Ureter (tissue), 1 donor: ENCODE measurements at places on chromosomes 1 and 21. TPM values are rescaled to one million over a fixed set of nuclear protein-coding genes. Genes with fewer than 3 reads are reported as not detected.
A peak's percentile ranks its signal among the peaks of the same experiment; 100 is the strongest.

DNA sequence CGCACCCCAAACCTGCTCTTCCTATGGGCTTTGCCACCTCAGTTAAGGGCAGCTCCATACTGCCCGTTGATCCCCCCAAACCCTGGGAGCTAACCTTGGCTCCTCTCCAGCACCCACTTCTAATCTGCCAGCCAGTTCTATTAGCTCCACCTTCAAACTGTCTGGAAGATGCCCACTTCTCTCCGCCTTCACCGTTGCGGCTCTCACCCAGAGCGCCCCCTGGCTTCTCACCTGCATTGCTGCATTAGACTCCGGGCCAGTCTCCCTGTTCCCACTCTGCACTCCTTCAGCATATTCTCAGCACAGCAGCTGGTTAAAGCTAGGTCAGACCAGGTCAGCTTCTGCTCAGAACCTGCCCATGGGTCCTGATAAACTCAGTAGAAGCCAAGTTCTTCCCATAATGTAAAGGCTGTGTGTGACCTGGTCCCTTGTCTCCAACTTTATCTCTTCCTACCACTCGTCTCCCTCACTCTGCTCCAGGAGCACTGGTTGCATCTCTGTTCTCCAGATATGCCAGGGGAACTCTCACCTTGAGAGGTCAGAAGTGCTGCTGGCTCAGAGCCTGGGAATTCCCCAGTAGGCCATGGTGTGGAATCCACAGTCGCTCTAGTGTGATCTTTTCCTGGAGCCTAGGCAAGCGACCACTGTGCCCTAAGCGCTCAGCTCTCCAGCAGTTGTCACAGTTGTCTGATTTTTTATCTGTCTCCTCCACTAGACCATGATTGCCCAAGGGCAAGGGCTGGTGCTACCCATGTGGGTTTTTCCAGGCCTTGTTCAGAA, 150.3 kb downstream of the HMGB4 start:
- no peak for DNase-seq

DNA sequence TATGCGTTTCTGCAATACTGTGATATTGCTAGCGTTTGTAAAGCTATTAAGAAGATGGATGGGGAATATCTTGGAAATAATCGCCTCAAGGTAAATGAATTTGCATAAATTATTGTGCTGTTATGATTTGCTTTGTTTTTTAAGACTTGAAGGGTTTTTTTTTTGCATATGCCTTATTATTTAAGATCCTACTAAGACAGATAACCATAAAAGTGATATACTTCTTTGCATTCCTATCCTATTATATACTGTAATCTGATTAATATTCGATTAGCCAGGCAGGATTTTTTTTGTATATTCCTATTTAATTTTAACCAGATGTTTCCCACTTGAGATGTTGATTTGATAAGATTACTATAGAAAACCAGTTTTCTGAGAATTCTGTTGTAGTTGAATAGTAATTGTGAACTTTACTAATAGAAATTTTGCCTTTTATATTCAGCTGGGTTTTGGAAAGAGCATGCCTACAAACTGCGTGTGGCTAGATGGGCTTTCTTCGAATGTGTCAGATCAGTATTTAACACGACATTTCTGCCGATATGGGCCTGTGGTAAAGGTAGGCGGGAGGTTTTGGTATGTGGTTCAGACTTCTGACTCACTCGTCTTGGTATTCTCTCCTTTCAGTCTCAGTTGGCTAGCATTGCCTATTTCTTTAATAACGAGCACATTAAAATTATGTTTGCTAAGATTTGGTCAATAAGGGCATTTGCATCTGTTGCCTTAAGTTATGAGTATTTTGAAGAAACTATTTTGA, 56.8 kb downstream of the ZBTB17 start:
- no peak for DNase-seq

GRCh38 chr1:9425859-9426258, 113.4 kb upstream of the SLC25A33 start:
- no peak for DNase-seq

GRCh38 chr1:41795205-41795762, 123.4 kb downstream of the HIVEP3 start:
- no peak for DNase-seq

DNA sequence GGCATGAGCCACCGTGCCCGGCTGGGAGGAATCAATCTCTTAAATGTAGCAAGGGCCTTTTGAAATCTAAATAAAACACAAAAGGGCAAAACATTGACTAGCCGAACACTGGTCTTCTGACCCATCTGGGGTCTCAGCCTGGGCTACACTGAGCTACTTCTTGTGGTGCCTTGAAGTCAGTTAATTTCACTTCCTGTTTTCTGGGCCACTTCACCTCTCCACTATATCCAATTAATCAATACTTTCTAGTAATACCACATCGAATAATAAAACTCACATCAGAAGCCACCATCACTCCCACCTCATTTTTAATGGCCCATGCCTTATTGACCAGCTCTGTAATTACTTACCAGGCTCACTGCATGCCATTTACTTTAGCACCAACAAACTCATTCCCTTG, 138.0 kb upstream of the SAMSN1 start:
- DNase-seq: no peak

DNA sequence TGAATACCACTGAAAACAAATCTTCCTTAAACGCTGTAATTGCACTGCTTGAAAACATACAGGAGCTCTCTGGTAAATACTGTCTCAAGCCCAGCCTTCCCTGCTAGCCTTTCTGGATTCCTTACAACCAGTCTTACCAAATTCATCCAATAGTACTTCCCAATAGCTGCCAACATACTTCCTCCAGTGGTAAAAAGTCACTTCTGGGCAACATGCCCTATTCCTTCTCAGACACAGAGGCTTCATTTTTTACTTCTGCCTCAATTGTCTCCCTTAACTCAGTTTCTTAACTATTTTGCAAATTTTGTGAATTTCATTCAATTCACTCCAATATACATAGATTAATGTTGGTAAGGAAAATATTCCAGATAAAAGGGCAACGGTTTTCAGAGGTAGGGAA, 166.3 kb downstream of the TBX15 start:
- no peak for DNase-seq

DNA sequence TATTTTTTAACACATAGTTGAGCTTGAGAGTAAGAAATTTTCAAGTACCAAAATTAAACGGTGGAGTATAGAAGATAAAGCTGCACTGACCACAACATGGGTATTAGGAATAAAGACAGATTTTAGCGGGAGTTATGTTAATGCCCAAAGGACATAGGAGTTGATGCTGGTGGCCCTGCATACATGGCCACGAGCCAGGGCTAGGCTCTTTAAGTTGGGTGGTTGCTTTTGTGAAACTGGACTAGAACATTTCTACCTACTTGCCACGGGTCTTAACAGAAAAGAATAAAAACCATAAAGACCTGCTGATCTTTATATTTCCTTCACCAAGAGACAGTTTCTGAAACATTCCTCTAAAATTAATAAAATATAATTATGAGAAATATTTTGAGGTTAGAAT, 14.9 kb downstream of the EDEM3 start:
- DNase-seq: no peak

- DNase-seq: no peak
Measured at GRCh38 chr21:33865996-33866575, 49.5 kb downstream of the ATP5PO start.

DNA sequence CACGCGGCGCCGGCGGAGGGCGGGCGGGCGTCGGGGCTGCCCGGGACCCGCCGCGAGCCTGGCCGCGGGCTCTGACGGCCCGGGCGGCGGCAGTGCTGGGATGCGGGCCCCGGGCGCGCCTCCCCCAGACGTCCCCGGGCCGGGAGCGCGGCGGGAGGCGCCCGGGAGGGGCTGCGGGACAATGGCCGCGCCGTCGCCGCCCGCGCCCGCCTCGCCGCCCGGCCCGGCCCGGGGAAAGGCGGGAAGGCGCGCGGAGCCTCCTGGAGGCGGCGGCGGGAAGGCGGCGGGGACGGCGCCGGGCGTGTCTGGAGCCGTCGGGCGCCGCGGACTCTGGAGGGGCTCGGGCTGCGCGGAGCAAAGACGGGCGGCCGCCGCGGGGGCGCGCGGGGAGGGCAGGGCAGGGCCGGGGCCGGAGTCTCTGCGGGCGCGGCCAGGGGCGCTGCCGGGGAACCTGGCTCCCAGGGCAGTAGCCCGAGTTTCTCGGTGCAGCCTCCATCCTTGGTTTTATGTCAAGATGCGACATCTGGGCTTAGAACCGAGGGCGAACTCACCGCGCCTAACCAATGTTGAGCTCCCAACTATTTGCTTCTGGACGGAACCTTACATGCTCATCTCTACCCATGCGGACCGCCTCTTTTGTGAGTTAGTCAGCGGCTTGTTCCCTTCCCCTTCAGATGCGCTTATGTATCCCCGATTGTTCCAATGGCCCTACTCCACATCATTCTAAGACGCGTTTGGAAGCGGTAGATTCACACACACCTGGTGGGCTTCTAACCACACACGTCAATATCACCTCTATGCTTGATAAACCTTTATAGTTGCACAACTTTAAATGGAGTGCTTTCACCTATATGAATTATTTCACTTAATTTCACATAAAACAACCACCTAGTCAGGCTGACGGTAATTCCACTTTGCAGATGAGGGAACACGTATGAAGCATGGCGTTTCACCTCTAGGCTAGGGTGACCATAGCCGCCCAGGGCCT, 651 bp downstream of the ZBTB8A start:
- DNase-seq: no peak

- no peak for DNase-seq
Measured at GRCh38 chr21:26961698-26962097, 5.2 kb downstream of the ADAMTS5 start.

DNA sequence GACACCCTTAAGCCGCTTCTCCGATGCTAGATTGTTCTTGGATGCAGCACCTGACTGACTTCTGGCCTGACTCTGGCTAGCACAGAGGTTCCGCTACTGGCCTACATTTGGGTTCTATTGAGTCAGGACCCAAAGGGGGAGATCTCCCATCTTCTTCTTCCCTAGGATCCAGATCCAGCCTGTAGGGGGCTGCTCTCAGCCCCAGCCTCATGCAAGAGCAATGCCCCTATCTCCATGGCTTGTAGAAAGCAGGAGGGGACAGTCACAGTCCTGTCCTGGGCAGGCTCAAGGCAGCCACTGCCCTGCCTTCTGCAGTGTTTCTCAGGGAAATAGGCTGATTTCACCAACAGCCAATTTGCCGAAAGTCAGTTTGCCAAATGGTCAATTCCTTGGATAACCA, 6.3 kb upstream of the ADAR start:
- no peak for DNase-seq

DNA sequence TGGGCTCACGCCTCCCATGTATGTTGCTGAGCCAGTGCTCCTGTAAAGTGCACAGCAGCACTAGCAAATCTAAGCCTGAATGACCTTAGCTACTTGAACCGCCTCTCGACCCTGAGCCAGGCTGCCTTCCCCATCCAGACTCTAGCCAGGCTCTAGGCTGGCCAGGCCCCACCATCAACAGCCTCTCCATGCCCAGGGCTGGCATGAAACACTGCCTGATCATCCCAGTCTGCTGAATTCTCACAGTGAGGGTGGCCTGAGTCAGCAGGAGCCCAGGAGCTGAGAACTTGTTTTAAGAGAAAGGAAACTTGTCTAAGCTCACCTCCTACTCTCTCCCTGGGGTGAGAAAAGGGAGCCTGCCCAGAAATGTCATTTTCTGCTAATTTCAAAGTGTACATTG, 733.3 kb downstream of the PTPRU start:
- DNase-seq: no peak

DNA sequence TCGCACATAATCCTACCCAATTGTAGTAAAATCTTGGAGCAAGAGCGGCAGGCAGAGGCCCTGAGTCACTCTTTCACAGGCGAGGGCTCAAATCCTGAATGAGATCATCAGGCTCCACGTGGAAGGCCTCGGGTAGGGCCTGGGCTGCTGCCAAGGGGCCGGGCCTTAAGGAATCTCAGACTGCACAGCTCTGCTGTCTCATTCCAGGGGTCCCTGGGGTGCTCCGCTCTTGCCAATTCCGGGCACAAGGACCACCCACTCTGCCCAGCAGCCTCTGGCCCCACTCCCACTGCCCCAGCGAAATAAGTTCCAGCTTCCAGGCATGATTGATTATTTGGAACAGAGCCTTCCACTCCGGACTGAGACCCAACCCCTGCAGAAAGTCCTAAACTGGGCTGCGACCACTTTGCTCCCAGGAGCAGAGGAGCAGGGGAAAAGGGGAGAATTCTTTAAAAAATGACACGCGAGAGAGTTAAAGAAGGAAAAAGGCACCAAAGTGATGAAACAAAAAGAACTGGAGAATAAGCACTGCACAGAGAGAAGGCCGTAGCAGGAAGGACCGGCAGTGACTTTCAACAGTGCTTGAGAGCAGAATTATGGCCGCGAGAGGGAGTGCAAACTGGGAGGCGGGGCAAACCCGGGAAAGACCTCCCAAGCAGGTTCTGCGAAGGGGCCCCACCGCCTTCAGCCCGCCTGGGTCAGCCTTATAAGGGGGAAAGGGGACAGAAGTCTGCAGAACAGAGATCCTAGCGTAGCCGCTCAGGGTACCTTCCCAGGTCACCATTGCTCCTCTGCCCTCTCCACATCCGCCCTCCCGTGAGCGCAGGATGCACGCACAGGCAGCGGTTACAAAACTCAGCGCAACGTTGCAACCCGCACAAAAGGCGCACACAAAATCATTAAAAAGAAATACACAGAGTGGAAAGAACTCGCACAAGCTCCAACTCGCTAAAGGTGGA, 2.0 kb downstream of the ADAMTS1 start:
- peak; percentile 94 for DNase-seq

- no peak for DNase-seq
Measured at GRCh38 chr1:160402001-160402795, 1.8 kb downstream of the VANGL2 start.

GRCh38 chr1:147547065-147547464, 5.8 kb downstream of the BCL9 start:
- DNase-seq: no peak

GRCh38 chr1:16249596-16250241, 12.7 kb upstream of the CPLANE2 start:
- no peak for DNase-seq

GRCh38 chr1:15685820-15686219, 1.7 kb downstream of the PLEKHM2 start:
- no peak for DNase-seq

DNA sequence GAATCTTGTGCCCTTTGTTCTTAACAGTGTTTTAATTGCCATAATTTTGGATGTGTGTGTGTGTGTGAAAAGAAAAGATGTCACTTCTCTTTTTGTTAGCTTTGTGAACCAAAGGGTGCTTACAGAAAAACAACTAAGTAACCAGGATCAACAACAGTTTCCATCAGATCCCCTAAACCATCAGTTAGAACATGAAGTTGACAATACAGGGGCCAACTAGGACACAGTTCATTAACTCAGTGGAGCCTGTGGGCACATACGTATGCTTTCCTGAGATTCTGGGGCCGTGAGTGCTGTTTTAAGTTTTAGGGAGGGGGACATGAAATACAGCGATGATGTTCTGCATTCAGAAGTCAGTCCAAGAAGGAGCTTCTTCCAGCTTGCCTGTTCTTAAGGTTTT, 133.6 kb downstream of the TLR5 start:
- no peak for DNase-seq

GRCh38 chr1:233641029-233641428, 27.1 kb downstream of the KCNK1 start:
- no peak for DNase-seq

Gene TMEM269
- 0.18 TPM for total RNA-seq

Gene C1orf21
- total RNA-seq: 83.6 TPM

Gene CYP4A11
- not detected for total RNA-seq

Gene MR1
- 54.4 TPM for total RNA-seq

Gene BATF3
- total RNA-seq: 3.5 TPM
